ENCODE measurements at places on chromosomes 2 and 18.

- no peak for DNase-seq
Observed at GRCh38 chr2:165720511-165720910, 73.5 kb downstream of the GALNT3 start.

DNA sequence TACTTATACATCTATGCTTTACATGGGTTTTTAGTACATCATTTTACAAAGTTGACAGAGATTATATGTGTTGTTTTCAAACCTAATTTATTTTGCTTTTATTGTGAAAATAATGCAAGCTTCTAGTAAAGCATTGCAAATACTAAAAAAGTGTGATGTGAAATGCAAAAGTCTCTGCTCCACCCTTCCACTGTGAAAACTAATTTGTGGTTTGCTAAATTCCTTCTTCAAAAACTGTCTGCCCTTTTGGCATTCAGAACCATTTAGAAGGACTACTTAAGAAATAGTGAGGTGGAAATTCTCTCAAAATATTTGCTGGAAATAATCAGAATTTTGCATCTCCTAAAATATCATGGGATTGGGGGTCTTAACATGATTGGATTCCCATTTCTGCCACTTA is 78.4 kb downstream of the CSRNP3 start:
- DNase-seq, result no peak

- DNase-seq, result no peak
Observed at GRCh38 chr18:21439431-21439846, 161.1 kb downstream of the ESCO1 start.

DNA sequence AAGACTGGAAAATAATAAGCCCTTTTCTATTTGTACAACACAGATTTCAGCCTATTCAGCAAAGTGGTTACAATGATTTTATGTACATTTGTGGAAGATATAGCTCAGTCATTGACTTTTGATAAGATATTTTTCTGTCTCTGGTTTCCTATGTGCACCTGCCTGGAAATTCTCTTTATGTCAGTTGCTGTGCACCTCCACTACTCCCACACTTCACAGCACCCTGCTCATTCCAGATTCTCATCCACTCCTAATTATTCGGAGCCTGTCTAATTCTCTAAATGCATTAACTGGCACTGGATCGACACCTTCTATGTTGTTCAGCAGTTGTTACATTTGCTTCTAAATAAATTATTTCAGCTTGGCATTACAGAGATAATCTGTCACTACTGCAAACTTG is 275.1 kb upstream of the RND3 start:
- no peak for DNase-seq

DNA sequence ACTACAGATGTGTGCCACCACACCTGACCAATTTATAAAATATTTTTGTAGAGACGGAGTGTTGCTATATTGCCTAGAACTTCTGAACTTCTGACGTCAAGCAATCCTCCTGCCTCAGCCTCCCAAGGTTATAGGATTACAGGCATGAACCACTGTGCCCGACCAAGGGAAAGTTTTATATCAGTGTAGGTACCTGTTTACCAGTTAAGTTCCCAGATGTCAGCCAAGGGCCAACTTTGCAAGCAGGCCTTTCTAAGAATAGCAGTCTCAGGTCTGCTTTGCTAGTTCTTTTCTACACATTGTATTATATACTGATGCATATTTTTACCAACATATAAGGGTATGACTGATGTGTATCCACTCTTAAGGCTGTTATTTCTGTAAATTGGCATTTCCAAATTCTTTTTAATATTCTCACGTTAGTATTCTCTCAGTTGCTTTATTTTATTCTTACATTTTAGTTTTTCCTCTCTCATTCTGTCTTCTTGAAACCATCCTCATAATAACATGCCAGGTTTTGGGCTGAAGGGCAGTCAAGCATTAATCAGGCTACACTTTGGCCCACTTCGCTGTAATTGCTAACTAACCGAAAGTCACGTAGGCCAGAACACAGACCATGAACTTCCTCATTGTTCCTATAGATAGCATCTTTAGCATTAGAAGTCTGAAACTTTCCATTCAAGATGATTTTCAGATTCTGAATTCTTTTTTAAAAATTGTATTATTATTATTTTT is 25.0 kb upstream of the CXXC1 start:
- DNase-seq, result peak; percentile 70

All from B cell (primary cell).